ENCODE measurements at places on chromosomes 13 and 19. TPM values are rescaled to one million over a fixed set of nuclear protein-coding genes. Genes with fewer than 3 reads are reported as not detected.

The DCLK1 gene
- under 0.01 TPM for total RNA-seq

The CLEC17A gene
- not detected for total RNA-seq

The CNN1 gene
- total RNA-seq: 102 TPM

The ZNF431 gene
- total RNA-seq: 4.5 TPM

The B3GNT3 gene
- total RNA-seq: not detected

The OR1I1 gene
- not detected for total RNA-seq

The RDH8 gene
- total RNA-seq: not detected

The ZNF98 gene
- total RNA-seq: not detected

The CEACAM8 gene
- total RNA-seq: not detected

The SLAIN1 gene
- 0.36 TPM for total RNA-seq

The ERFL gene
- total RNA-seq: not detected

The ZNF726 gene
- total RNA-seq: 2.0 TPM

The ZNF493 gene
- 5.8 TPM for total RNA-seq

The APOC4 gene
- not detected for total RNA-seq

The SOX1 gene
- not detected for total RNA-seq

The ZNF528 gene
- total RNA-seq: 14.3 TPM

The CDK8 gene
- total RNA-seq: 21.9 TPM

The CRB3 gene
- not detected for total RNA-seq

The KLK15 gene
- not detected for total RNA-seq

The PTPRS gene
- total RNA-seq: 40.1 TPM

Measured in IMR-90 (cell line).